CD14-positive monocyte (primary cell): ENCODE measurements at places on chromosomes 2 and 18. TPM values are rescaled to one million over a fixed set of nuclear protein-coding genes. Genes with fewer than 3 reads are reported as not detected.

GRCh38 chr18:6636091-6636490, 93.4 kb upstream of the ARHGAP28 start:
- H3K36me3 ChIP-seq = no peaks in the 10 kb centered on the region
- no peak for DNase-seq
- H3K4me3 ChIP-seq = no peak overlapping the region
- H3K27ac ChIP-seq = no peak overlapping the region
- no peaks in the 10 kb centered on the region for H3K4me1 ChIP-seq
- no peaks in the 10 kb centered on the region for H3K27me3 ChIP-seq

DNA sequence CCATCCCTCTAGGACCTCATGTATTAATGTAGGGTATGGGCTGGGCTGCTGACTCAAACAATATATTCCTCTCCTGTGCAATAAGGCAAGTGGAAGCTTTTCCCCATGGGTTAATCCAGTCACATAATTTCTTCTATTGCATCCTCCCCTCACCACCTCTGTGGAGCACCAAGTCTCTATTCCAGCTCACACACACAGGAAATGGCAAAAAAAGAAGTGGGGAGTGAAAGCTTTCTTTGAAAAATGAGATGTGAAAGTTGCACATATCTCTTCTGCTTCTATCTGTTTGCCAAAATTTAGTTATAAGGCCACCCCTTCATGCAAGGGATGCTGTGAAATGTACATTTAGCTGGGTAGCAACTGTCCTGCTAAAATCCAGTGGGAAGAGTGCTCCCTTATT, 121.3 kb downstream of the CDC42EP3 start:
- DNase-seq = no peak
- H3K27me3 ChIP-seq = no peaks in the 10 kb centered on the region
- no peak overlapping the region for H3K4me3 ChIP-seq

- H3K4me1 ChIP-seq = no peaks in the 10 kb centered on the region
- no peak overlapping the region for H3K4me3 ChIP-seq
- no peak for DNase-seq
- no peaks in the 10 kb centered on the region for H3K27me3 ChIP-seq
- H3K27ac ChIP-seq = no peak overlapping the region
Observed at GRCh38 chr2:149926149-149926548, 338.6 kb upstream of the MMADHC start.

GRCh38 chr2:128775217-128775913, 456.7 kb upstream of the HS6ST1 start:
- no peak overlapping the region for H3K4me3 ChIP-seq
- no peak for DNase-seq
- no peaks in the 10 kb centered on the region for H3K27me3 ChIP-seq
- no peak overlapping the region for H3K27ac ChIP-seq
- H3K36me3 ChIP-seq = no peaks in the 10 kb centered on the region

The PRKCE gene
- polyA plus RNA-seq = 6.1 and 7.7 TPM in 2 replicates

GRCh38 chr2:227996366-227996765, 124.9 kb downstream of the DAW1 start:
- no peaks in the 10 kb centered on the region for H3K27me3 ChIP-seq
- H3K36me3 ChIP-seq = no peaks in the 10 kb centered on the region

GRCh38 chr2:197850882-197851450, 46.6 kb downstream of the PLCL1 start:
- no peaks in the 10 kb centered on the region for H3K4me1 ChIP-seq
- H3K36me3 ChIP-seq = no peaks in the 10 kb centered on the region
- H3K27me3 ChIP-seq = no peaks in the 10 kb centered on the region

DNA sequence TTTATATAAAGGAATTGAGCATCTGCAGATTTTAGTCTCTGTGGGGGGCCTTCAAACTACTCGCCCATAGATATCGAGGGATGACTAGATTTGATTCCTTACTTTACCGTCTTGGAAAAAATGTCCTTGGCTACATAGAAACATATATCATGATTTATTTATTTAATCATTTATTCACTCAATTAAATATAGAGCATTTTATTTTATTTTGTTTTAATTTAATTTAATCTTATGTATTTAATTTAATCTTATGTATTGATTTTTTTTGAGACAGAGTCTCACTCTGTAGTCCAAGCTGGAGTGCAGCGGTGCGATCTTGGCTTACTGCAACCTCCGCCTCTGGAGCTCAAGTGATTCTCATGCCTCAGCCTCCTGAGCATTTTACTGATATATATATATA, 105.4 kb downstream of the SCN9A start:
- H3K36me3 ChIP-seq = no peaks in the 10 kb centered on the region
- H3K4me3 ChIP-seq = no peak overlapping the region
- no peak overlapping the region for H3K27ac ChIP-seq

GRCh38 chr2:219851801-219852481, 224.5 kb downstream of the SLC4A3 start:
- DNase-seq = no peak
- no peaks in the 10 kb centered on the region for H3K4me1 ChIP-seq
- H3K4me3 ChIP-seq = no peak overlapping the region
- no peaks in the 10 kb centered on the region for H3K36me3 ChIP-seq
- no peak overlapping the region for H3K27ac ChIP-seq

GRCh38 chr2:163621445-163622004, 114.3 kb downstream of the FIGN start:
- H3K4me3 ChIP-seq = no peak overlapping the region
- no peak overlapping the region for H3K27ac ChIP-seq
- no peaks in the 10 kb centered on the region for H3K36me3 ChIP-seq
- no peak for DNase-seq
